SHP77 treated with DMSO at 0.1 percent for 48 hours (cell line): ENCODE measurements at places on chromosomes 7 and 10.

DNA sequence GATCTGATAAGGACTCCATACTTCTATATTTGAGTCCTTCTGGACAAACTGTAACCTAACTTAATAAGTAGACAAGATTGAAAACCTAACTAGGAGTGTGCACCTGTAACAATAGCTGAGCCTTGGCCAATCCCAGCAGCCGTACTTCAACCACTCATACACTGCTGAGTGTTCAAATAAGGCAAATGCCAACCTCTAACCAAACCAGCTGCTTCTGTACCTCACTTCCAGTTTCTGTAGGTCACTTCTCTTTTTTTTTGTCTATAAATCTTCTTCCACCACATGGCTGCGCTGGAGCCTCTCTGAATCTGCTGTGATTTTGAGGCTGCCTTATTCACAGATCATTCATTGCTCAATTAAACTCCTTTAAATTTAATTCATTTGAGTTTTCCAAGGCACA lies 753.2 kb downstream of the DNAJB9 start:
- no peak for DNase-seq

DNA sequence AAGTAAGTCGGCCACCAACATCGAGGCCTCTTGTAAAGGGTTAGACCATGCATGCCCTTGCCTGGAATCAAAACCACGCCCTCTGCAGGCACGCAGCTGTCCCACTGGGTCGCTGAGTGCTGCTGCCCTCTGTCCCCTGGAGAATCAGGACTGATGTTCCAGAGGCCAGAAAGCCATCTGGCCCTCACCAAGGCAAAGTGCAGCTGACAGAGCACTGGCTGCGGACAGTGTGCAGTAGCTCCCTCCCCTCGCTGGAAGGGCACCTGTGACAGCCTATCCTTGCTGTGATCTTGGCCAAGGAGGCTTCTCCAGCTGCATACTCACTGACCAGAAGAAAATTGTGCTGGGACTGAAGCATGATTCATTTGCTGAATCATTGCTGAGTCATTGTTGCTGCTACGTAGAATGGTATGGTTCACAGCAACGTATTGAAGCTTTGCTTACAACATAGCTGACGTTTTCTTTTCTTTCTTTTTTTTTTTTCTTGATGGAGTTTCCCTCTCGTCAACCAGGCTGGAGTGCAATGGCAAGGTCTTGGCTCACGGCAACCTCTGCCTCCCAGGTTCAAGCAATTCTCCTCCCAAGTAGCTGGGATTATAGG lies 30.4 kb downstream of the DDC start:
- DNase-seq, result peak; percentile 93

DNA sequence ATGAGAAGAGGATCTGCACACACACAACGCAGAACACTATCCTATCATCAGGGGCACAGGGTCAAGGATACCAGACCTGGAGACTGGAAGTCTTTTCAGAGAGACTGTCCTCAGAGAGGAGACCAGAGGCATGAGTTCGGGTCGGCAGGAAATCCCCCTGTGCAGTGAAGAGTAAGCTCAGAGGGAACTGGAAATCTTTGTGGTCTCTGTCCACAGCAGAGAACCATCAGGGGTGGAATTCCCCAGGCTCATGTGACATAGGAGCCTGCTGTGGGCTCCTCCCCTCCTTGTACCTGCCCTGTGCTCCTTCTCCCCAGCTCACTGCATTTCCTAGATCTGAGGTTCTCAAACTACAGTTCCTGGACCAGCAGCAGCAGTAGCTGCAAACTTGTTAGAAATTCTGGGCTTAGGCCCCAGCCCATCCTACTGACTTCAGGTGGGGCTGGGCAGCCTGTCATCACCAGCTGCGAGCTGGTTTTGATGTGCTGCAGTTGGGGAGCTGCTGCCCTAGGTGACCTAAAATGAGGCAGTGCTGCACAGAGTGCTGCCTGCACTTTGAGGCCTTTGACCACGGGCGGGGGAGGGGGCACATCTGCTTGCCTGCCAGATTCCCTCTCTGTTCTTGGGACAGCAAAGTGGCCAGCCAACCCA lies 2.4 kb downstream of the ZMIZ2 start:
- no peak for DNase-seq

- DNase-seq, result no peak
Observed at GRCh38 chr7:36712015-36712414, 12.3 kb downstream of the AOAH start.

GRCh38 chr7:111363099-111363498 lies 199.2 kb downstream of the IMMP2L start:
- DNase-seq, result no peak

- no peak for DNase-seq
Observed at GRCh38 chr7:2259480-2259879, 17.5 kb downstream of the NUDT1 start.
